ENCODE measurements at places on chromosomes 7 and 10.

DNA sequence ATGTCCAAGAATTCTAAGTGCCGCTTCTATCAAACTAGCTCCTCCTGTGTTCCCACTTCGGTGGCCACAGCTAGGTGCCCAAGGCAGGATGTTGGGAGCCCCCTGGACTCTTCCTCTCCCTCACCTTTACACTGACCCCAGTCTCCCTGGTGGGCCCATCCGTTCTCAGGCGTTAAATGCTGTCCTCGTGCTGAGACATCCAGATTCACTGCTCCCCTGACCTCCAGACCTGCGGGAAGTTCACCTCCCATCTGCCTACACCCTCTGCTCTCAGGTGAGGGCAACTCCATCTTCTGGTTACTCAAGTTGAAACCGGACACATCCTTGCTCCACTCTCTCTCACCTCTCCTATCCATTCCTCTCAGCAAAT lies 114.3 kb downstream of the ARHGAP22 start:
- no peak for DNase-seq

- no peak for DNase-seq
These were observed 172.6 kb downstream of the ZNF248 start for GRCh38 chr10:37684765-37685164.

- DNase-seq, result no peak
These were observed 372.9 kb upstream of the NFE2L3 start for GRCh38 chr7:25779002-25779546.

DNA sequence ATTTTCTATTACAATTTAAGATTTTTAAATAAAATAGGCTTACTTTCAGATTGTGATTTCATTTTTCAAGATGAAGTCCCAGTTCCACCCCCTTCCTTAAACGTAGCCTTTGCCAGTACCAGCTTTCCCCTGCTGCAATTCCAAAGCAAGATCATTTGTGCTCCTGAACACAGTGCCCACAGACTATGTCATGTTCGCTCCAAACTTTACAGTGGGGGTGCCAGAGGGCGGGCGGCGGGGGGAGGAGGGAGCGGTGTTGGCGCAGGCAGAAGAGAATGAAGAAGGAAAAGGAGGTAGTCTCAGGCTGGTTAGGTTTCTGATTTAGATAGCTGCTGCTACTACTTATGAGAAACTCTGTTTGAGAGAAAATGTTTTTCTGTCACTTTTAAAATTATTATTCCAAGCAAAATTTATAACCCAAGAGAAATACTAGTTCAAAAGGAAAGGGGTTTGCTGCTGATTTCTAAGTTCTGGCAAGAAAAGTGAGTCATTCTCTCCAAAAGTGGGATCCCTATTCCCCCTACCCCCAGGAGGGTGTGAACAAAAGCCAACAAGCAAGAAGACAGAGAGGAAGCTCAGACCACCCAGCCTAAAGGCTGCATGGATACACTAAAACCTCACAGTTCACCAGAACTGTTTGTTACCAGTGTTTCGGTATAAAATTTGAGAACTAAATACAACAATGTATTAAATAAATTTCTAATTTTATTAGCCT lies 109.6 kb downstream of the SRPK2 start:
- no peak for DNase-seq

- DNase-seq, result no peak
These were observed 71.7 kb upstream of the PALS2 start for GRCh38 chr7:24501443-24502134.

Data from activated T-cell treated with anti-CD3 and anti-CD28 coated beads for 48 hours (primary cell).